ENCODE measurements at places on chromosomes 5 and 9.

- no peak for DNase-seq
Measured at GRCh38 chr5:41748631-41749030, 121.6 kb downstream of the OXCT1 start.

DNA sequence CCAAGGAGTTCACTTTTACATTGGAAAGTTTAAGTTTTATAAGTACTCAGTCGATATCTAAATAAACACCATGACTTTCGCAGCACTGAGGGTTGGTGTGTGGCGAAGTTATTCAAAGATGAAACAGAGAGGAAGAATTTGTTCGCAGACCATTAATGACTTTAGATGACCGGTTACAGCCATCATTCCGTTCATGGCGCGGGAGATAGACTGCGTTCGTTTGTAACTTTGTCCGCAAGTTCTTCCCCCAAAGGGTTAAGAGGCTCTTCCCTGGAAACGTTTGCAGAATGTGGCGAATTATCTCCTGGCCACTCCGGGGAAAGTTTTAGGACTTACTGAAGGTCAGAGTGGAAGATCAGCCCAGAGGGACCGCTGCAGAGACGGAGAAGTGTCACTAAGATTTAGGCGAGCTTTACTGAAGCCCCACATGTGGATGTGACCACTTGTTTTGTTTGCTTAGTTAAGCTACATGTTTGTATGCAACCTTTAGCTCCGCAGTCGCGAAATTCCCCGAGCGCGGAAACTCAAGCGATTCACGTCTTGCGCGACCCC lies 2.2 kb upstream of the FOXD1 start:
- no peak for DNase-seq

DNA sequence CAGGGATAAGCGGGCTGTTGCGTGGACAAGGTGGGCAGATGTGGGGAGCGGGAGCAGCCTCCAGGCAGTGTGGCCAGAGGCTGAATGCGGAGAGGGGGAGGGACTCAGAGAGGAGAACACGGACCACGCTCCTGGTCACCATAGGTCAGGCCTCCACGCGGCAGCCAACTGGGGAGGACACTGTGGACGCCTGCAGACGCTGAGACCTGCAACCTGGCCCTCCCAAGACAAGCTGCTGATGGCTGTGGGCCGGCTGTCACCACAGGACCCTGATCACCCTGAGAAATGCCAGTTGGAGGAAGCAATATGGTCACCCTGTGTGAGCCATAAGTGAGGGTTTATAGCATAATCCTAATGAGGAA lies 16.8 kb downstream of the LPCAT1 start:
- no peak for DNase-seq

- no peak for DNase-seq
Measured at GRCh38 chr5:100186181-100186580, 349.0 kb upstream of the FAM174A start.

- DNase-seq = no peak
Measured at GRCh38 chr9:70043689-70044489, at the start of gene MAMDC2. TSS of gene MAMDC2 (plus strand) at chr9:70043848. CDS start at chr9:70044198, 350 bp downstream.

DNA sequence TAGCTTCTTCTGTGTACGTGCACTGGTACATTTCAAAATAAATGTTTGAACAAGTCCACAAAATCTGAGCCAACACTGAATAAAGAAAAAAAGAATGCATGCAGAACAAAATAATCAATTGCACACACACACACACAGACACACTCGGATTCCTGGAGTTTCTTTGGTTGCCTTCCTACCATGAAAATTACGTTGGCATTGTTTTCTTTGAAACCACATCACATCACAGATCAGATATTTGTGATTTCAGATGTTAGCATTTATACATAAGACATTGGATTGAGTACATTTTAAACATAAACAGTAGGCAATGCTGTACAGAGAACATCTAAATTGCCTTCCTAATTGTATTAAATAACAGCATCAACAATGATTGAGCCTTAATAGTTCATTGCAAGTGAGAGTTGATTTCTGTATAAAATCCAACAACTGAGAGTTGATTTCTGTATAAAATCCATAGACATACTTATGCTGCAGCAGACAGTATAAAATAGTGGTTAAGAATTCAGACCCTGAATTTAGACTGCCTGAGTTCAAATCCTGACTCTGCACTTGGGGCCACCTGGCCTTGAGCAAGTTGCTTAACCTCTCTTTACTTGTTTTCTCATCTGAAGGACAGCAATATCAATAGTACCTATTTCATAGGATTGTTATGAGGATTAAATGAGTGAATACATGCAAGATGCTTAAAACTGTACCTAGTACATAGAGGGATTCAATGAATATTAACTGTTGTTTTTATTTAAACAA lies 101.7 kb upstream of the IFNE start:
- no peak for DNase-seq

GRCh38 chr5:126355940-126356339 lies 67.3 kb upstream of the GRAMD2B start:
- no peak for DNase-seq

DNA sequence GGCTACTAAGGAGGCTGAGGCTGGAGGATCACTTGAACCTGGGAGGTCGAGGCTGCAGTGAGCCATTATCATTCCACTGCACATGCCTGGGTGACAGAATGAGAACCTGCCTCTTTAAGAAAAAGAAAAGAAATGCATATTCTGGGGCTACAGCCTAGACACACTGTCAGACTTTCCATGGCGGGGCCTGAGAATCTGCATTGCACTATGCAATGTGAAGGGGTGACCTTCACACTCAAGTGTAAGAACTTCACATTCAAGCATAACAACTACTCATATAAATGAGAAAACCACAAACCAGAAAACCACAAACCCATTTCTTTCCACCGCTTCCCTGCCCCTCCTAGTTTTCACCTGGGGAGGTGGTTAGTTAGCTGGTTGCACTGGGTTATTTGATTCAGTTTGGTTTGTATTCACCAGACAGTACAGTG lies 18.0 kb upstream of the FBP2 start:
- no peak for DNase-seq

GRCh38 chr5:144187699-144188294 lies 17.1 kb downstream of the KCTD16 start:
- DNase-seq = peak; percentile 85

DNA sequence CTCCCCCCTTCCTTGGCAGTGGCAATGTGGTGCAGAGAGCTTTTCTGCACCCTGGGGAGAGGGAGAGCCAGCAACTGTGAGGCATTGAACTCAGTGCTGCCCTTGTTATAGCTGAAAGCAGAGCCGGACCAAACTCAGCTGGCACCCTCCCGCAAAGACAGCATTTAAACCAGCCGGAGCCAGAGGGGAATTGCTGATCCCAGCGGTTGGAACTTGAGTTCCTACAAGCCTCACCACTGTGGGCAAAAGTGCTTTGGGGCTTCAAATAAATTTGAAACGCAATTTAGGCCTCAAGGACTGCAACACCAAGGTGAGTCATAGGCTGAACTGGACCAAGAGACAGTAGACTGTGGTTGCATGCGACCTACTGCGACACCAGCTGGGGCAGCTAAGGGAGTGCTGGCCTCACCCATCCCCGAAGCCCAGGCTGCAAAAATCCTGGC lies 207.6 kb upstream of the CDKN2B start:
- DNase-seq = no peak
